ENCODE measurements at places on chromosomes 12 and 14.

GRCh38 chr12:56948457-56948777 lies 9.0 kb downstream of the RDH16 start:
- DNase-seq, result no peak

DNA sequence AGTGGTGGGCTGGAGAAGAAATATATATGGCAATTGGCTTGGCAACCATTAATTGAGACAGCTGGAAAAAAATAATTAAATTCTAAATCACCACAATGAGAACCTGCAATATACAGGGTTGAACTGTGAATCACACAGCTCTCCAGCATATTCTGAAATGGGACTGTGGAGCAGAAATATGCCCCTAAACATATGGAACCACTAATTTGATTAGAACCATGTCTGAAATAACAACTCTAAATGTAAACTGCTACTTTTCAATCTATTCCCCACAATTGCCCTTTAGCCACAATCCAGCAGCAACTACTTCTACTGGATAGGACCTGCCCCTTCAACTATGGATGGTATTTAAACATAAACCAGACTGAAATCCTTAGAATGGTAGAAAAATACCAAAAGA lies 330.4 kb downstream of the TRHDE start:
- no peak for DNase-seq

DNA sequence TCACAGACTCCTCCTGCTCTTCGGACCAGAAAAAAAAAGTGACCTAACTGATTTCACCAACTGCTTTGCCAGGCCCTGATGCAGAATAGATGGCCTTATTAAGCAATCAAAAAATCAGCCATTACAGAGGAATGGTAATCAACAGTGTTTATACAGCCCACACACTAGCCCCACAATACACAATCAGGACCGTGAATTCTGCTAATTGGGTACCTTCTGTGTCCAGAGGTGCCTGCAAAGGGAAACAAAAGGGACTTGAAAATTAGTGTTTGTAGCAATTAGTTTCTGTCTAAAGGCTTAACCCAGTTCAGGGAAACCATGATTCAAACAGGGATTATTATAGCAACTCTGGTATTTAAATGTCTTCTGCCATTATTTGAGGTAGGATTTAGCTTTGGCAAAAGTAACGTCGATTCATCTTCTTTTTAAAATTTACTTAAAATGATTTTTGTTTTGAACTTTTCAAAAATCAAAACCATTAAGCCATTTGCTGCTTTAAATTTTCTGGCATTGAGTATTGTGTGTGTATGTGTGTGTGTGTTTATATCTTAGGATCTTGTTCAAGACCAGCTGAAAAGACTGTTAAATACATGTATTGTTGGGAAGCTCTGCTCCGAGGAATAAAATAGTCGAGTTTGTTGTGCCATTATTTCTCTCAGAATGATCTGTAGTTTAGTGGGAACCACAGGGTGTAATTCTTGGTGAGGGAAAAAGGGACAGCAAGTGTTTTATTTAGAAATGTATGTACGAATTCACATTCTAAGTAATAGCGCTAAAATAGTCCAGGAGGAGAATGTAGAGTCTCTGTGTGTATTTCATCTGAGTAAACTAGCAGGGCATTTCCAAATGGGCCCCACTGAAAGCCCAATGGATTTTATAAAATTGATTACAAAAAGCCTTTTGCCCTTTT lies 156.1 kb downstream of the PTCSC3 start:
- DNase-seq, result no peak

DNA sequence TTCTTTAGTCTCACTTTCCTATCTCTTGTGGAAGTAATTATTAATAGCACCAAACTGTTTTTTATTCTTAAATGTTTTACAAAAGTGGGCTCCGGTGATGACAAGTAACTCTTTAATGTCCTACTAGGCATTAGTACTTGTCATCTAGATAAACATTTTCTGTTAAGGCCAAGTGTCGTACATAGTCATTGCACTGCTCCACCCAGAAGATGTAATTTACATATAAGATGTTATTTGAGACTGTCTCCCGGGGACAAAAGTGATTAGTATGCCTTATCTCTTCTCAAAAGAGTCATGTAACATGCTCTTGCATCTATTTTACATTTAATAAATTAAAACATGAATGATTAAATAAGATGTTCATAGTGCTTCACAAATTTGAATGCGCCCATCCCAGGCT lies 88.4 kb downstream of the FLRT2 start:
- no peak for DNase-seq

GRCh38 chr12:100138048-100138802 lies 4.4 kb downstream of the BLTP3B start:
- no peak for DNase-seq

DNA sequence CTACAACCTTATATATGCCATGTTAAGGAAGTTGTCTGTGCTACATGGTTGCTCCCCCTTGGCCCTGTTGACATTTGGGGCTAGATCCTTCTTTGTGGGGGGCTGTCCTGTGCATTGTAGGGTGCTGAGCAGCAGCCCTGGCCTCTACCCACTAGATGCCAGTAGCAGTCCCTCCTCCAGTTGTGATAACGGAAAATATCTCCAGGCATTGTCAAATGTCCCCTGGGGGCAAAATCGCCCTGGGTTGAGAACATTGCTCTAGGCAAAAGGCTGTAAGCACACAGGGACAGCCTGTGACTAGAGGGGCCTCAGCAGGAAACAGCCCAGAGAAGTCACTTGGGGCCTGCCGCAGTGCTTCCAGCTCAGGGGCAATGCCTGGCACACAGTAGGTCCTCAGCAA lies 1100.3 kb downstream of the BCL11B start:
- DNase-seq, result no peak

Data from stimulated activated CD8-positive, alpha-beta memory T cell treated with anti-CD3 and anti-CD28 coated beads, Interleukin-15, amount 100 ng/mL, for 4 hours (primary cell).